ENCODE measurements at places on chromosomes 1 and 21.

DNA sequence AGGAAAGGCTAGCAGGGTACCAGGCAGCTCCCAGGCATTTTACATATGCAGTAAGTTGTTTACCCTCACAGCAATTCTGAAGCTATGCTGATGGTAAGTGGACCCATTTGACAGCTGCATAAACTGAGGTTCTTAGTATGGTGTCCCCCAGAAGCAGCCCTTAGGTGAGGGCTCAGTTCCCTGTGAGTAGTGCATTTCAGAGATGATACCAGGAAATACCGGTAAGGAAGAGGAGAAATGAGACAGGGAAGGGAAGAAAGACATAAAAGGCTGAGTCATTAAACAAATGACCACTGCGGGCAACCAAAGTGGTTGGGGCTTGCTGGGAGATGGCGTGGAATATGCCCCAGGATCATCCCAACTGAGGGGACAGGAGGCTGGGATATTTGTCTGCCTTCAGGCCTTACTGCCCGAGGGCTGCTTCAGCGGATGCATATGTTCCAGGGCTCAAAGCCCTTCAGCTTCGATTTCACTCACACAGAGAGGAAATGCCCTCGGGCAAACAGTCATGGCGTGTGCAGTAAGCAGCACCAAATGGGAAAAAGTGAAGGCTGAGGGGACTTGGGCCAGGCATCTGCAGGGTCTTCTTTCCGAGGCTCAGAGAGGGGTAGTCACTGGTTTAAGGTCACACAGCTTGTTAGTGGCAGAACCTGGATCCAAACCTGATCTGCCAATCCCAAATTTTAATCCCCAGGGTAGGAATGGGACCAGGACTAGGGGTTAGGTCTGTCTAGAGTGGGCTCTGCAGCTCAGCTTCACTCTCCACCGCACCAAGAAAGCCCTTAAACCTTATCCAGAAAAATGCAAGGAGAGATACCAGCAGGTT is 133.7 kb upstream of the RUNX3 start:
- DNase-seq, result no peak

DNA sequence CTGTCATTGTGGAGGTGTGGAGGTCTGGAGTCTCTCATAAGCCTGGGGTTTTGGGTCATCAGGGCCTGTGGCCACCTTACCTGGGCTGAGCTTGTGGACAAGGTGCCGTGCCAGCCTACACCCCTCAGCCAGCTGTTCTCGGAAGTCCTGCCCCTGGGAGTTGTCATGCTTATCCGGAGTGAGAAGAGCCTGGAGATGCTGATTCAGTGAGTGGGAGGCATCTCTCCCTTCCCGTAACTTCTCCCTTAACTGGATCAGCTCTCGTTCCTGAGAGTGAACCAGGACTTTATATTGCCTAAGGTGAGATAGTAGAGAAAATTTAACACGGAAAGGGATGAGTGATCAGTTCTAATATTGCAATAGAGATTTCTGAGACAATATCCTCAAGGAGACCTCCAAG is 30.0 kb upstream of the REG4 start:
- no peak for DNase-seq

- no peak for DNase-seq
Measured at GRCh38 chr21:33169359-33169758, 60.4 kb upstream of the IFNAR2 start.

- no peak for DNase-seq
Measured at GRCh38 chr1:208174200-208174599, 70.0 kb downstream of the PLXNA2 start.

GRCh38 chr1:7384679-7385078 is 386.4 kb upstream of the VAMP3 start:
- no peak for DNase-seq

- no peak for DNase-seq
Measured at GRCh38 chr1:111366256-111366655, 61.3 kb downstream of the OVGP1 start.

- DNase-seq, result peak; percentile 77
Measured at GRCh38 chr1:211133393-211133835, 534 bp downstream of the KCNH1 start.

DNA sequence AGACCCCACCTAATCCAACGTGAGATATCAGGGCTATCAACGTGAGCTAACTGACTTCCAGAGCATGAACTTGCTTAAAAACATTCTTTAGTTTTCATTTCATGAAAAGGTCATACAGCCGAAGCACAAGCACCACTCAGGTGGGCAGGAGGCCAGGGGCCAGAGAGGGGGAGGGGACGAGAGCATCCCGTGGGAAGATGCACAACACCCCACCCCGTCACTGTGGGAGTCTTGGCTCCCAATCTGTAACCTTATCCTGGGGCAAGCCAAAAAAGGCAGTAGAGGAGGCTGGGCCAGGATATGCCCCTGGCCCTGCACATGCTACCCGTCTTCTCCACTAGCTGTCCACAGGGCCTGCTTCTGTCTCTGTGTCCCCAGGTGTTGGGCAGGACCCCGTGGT is 31.4 kb downstream of the SSBP3 start:
- DNase-seq, result no peak

- no peak for DNase-seq
Measured at GRCh38 chr1:27960762-27961645, 1.2 kb downstream of the XKR8 start.

GRCh38 chr1:243845888-243846287 is 4.2 kb downstream of the AKT3 start:
- no peak for DNase-seq

DNA sequence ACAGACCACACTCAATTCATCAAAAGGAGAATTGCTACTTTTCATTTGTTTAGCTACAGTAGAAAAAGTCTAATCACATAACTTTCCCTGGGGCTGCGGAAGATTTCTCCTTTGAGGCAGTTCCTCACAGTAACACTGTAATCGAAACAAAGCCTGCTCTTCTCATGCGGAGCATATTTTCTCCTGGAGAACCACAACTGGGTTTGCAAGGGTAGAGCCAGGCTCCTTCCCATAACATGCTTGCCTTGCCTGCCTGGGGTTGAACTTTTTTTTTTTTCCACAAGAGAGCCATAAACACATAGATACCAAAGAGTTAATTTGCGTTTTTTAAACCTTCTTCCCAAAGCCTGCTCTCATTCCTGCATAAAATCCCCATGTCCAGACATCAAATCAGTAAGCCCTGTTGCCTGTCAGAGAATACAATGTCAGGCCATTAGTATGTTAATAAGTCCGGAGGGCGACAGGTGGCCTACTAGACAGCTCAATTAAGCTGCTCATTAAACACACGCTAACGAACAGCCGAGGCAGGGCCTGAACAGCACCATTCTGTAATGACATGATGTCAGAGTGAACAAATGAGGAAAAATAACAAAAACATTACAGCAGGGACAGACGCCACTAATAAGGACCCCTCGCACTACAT is 107.1 kb upstream of the OLIG2 start:
- DNase-seq, result peak; percentile 90

DNA sequence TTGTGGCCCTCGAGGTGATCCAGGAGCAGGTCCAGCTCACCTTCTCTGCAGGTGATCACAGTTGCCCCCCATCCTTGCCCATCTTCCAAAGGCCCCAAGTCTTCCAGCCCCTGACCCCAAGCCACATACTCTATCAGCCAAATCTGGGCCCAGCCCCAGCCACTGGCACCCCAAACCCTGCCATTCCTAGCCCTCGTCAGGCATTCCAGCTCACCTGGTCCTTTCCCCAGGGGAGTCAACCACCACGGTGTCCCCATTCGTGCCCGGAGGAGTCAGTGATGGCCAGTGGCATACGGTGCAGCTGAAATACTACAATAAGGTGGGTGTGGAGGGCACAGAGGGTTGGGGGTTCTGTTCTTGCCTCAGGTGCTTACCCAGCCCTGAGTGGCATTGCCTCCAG is 12.2 kb downstream of the CELSR2 start:
- DNase-seq, result no peak

DNA sequence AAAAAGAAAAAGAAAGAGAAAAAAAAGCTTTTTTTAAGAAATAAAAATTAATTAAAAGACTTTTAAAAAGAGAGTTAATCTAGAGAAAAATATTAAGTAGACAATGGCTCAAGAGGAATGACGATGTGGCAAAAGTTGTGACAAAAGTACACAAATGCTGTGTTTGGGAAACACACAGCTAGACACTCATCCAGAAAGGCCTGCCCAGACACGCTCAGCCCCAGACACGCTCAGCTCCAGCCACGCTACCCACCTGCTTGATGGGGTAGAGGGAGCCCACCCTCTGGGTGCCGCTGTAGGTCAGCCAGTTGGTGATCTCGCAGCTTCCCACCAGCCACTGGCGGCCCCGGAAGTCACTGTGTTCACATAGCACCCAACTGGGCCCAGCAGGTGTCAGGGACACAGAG is 10.2 kb downstream of the CD52 start:
- peak; percentile 90 for DNase-seq

- peak; percentile 26 for DNase-seq
Measured at GRCh38 chr1:152917794-152918193, 9.4 kb downstream of the IVL start.

DNA sequence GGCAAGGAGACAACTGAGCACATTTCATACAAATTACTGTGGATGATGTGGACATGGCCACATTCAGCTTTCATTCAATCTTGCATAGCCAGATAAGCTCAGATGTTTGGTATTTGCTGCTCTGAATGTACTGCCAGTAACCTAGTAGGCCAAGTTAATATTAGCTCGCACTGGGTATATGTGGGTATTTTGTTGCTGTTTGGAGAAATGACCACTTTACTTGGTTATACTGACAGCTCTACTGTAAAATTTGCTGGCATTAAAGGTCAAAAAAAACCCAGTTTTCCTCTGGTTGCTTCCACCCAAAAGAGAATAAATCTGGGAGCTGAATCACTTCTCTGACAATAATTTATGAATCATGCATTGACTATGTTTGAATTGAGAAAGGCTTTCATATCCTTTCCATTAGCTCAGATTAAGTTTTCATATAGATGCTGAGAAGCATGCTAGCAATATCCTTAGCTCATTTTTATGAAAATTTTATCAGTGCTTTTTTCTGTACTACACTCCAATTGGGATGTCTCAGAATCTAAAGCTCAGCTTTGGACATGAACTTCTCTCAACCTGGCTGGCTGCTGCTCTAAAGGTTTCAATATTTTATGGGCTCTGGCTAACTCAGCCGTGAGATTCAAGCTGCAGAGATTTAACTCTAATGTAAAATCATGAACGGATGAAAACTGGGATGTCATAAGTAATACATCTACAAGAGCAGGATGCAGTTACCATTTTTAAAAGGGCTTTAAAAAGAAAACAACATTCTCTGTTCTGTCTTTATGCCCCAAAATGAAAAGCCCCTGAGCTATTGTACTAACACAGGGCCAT is 330.0 kb downstream of the BARHL2 start:
- no peak for DNase-seq

GRCh38 chr1:168507231-168507630 is 36.6 kb downstream of the XCL2 start:
- DNase-seq, result no peak

DNA sequence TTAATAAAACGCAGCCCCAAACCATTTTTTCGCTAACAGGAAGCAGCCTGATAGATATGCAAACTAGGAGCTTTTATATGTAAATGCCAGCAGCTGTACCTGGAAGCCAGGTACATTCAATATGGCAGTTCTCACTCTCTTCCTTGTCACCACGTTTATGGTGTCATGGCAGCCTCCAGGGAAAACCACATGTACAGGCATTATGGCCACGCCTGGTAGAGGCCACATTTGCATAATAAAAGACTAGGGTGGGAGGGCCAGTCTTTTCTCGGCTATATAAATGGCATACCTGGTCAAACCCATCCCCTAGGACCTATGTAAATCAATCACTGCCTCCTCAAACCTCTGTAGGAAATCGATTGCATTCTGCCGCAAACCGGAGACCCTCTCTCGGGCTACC is 247.5 kb downstream of the NEGR1 start:
- no peak for DNase-seq

DNA sequence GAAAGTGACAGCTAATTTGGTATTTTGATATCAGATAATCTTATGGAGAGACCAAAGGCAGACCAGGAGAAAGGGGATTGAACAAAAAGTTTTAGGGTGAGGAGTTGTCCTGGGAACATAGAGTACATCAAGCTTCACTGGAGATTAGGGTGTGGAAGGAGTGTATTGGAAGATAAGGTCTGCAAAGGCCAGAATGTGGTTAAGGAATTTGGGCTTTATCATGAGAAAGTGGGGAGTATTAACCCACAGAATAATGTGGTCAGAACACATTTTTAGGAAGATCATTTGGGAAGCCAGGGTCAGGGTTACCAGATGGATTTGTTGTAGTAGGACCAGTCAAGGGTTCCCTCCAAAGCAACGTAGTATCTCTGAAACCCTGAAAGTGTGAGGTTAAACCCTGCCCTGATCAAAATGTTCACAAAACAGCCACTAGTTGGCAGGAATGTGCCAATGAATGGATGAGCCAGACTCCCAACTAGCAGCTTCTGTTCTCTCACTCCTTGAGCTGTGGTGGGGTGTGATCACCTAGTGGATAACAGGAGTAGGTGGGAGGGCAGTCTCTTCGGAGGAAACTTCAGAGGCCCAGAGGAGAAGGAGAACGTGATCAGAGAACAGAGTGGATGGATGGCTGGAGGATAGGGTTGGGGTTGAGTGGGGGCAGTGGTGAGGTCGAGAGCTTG is 35.8 kb downstream of the SLC2A1 start:
- peak; percentile 77 for DNase-seq

DNA sequence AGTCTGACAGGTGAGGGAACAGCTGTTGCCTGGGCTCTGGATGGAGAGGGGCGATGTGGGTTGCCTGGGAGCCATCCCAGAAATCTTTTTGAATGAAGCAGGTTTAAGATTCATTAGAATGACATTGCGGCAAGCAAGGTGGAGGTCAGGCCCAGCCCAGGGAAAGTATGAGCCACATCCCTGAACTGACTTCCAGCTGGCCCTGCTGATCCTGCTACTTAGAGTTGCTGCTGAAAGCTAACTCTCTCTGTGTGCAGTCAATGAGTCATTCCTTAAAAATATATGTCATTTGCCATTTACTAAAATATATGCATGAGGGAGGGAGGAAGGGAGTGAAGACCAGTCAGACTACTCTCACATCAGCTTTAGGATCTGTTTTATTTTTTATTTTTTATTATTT is 54.3 kb upstream of the RAB3GAP2 start:
- no peak for DNase-seq

GRCh38 chr1:67190942-67191341 is 24.7 kb downstream of the IL23R start:
- no peak for DNase-seq

DNA sequence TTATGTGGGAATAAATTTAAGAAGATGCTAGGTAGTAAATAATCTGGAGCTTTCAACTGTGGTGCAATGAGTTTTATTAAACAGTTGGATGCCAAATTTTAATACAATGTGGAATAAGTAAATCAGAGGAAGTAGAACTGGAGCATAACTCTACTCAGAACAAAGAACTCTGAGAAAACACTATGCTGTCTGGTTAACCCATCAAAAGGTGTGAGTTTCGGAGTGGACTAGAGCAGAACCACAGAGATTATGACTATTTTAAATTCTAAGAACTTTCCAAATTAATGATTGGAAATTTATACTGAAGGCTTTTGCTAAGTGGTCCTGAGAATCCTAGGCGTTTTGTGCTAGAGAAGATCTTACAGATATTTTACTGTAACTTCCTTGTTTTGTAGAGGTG is 132.2 kb downstream of the NTMT2 start:
- no peak for DNase-seq

DNA sequence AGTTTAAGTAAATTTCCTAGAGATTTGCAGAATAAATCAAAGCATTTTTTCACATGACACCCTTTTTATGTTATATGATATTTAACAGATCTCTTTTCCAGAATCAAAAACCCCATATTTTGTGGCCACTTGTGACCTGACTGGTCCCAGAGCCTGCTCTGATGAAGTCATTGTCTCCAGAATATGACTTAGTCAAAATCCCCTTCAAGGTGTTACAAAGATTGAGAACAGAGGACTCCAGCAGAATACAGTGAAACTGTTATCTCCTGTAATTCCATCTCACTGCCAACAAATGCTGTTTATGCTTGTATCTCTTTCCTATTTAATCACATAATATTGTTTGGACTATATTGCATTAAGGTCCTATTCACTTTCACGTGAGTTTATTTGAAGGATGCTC is 25.6 kb downstream of the RGS1 start:
- no peak for DNase-seq

All from NCI-H2171 treated with DMSO at 0.1 percent for 48 hours (cell line).